Central memory CD8-positive, alpha-beta T cell (primary cell): ENCODE measurements at places on chromosomes 7 and 10.

DNA sequence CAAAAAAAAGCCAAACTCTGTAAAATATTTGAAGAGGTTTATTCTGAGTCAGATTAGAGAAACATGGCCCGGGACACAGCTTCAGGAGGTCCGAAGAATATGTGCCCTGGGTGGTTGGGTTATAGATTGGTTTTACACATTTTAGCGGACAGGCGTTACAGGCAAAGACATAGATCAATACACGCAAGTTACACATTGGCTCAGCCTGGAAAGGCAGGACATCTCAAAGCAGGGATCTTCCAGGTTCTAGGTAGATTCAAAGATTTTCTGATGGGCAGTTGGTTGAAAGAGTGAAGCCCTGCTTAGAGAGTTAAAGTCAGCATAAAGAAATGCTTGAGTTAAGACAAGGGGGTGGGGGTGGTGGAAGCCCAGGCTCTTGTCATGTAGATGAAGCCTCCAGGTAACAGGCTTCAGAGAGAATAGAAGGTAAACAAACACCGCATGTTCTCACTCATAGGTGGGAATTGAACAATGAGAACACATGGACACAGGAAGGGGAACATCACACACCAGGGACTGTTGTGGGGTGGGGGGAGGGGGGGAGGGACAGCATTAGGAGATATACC is 464.3 kb upstream of the ADARB2 start:
- no peak for DNase-seq
- no peaks in the 10 kb centered on the region for H3K4me1 ChIP-seq
- H3K27me3 ChIP-seq: no peaks in the 10 kb centered on the region
- no peaks in the 10 kb centered on the region for H3K36me3 ChIP-seq
- no peak overlapping the region for H3K4me3 ChIP-seq

DNA sequence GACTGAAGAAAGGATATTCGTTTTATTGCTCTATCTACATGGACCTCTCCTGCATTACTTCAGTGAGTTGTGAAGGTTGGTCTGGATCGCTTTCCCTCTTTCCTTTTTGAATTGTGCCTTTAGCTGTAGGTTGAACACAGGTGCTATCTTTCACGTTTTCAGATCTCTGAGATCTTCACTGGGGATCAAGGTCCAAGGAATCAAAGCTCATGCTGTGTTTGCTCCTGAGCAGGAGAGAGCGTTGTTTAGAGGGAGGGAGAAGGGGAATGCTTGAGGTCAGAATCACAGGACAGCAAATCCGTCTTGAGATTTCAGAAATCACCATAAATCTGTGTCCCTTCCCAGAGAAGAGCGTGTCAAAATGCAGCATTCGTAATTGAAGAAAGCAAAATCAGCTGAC is 105.0 kb downstream of the INSYN2A start:
- no peak for DNase-seq
- H3K27me3 ChIP-seq: no peaks in the 10 kb centered on the region
- H3K36me3 ChIP-seq: peaks cover 1% of the 10 kb centered on the region

DNA sequence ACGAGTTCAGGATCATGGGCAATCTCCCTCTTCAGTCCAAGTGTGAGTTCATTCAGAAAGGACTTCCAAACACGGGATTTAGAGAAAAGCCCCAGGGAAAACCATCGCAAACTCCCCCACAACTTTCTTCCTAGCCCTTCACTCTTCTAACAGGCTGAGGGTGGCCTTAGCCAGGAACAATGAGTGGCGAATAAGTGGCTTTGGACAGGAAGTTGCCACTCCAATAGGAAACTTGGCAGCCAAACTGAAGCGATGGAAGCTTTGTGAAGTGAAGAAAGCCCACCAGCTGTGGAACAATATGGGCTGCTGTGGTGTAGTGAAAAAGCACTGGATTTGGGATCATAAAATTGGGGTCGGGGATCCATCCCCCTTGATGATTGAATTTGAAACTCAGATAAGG is 193.2 kb downstream of the TEX36 start:
- no peaks in the 10 kb centered on the region for H3K36me3 ChIP-seq
- no peak for DNase-seq
- H3K4me1 ChIP-seq: no peaks in the 10 kb centered on the region

GRCh38 chr7:98841179-98841997 is 28.4 kb downstream of the TMEM130 start:
- H3K36me3 ChIP-seq: no peaks in the 10 kb centered on the region
- no peak overlapping the region for H3K4me3 ChIP-seq
- peaks cover 21% of the 10 kb centered on the region for H3K27me3 ChIP-seq
- no peak overlapping the region for H3K27ac ChIP-seq
- peak; percentile 70 for DNase-seq

- H3K27me3 ChIP-seq: no peaks in the 10 kb centered on the region
- H3K4me3 ChIP-seq: no peak overlapping the region
- H3K4me1 ChIP-seq: peaks cover 6% of the 10 kb centered on the region
Observed at GRCh38 chr10:102579328-102579727, 65.0 kb upstream of the TRIM8 start.

- no peaks in the 10 kb centered on the region for H3K27me3 ChIP-seq
- H3K36me3 ChIP-seq: no peaks in the 10 kb centered on the region
- H3K4me3 ChIP-seq: no peak overlapping the region
- no peak overlapping the region for H3K27ac ChIP-seq
- no peaks in the 10 kb centered on the region for H3K4me1 ChIP-seq
Observed at GRCh38 chr7:108324053-108325038, 131.9 kb downstream of the NRCAM start.

GRCh38 chr10:84783386-84783785 is 455.0 kb downstream of the CCSER2 start:
- no peak overlapping the region for H3K4me3 ChIP-seq
- H3K27me3 ChIP-seq: peaks cover 14% of the 10 kb centered on the region
- H3K4me1 ChIP-seq: no peaks in the 10 kb centered on the region
- no peak overlapping the region for H3K27ac ChIP-seq
- H3K36me3 ChIP-seq: no peaks in the 10 kb centered on the region
- no peak for DNase-seq

- H3K27me3 ChIP-seq: no peaks in the 10 kb centered on the region
- no peak for DNase-seq
- H3K36me3 ChIP-seq: peaks cover 10% of the 10 kb centered on the region
- peaks cover 59% of the 10 kb centered on the region for H3K4me1 ChIP-seq
Observed at GRCh38 chr10:102775201-102775934, 31.6 kb downstream of the WBP1L start.

- H3K27me3 ChIP-seq: no peaks in the 10 kb centered on the region
- no peaks in the 10 kb centered on the region for H3K4me1 ChIP-seq
- no peak overlapping the region for H3K4me3 ChIP-seq
- DNase-seq: no peak
- no peak overlapping the region for H3K27ac ChIP-seq
Observed at GRCh38 chr7:41054960-41055661, 647.8 kb downstream of the INHBA start.

- H3K4me1 ChIP-seq: no peaks in the 10 kb centered on the region
- no peak for DNase-seq
- peaks cover 30% of the 10 kb centered on the region for H3K27me3 ChIP-seq
- H3K36me3 ChIP-seq: peaks cover 2% of the 10 kb centered on the region
Observed at GRCh38 chr7:29748286-29749099, 57.8 kb upstream of the WIPF3 start.

- no peak overlapping the region for H3K4me3 ChIP-seq
- H3K27ac ChIP-seq: peak overlapping the region; percentile 92
- H3K27me3 ChIP-seq: no peaks in the 10 kb centered on the region
- no peak for DNase-seq
- H3K4me1 ChIP-seq: peaks cover 15% of the 10 kb centered on the region
Observed at GRCh38 chr10:12121673-12122072, 7.8 kb upstream of the SEC61A2 start.

DNA sequence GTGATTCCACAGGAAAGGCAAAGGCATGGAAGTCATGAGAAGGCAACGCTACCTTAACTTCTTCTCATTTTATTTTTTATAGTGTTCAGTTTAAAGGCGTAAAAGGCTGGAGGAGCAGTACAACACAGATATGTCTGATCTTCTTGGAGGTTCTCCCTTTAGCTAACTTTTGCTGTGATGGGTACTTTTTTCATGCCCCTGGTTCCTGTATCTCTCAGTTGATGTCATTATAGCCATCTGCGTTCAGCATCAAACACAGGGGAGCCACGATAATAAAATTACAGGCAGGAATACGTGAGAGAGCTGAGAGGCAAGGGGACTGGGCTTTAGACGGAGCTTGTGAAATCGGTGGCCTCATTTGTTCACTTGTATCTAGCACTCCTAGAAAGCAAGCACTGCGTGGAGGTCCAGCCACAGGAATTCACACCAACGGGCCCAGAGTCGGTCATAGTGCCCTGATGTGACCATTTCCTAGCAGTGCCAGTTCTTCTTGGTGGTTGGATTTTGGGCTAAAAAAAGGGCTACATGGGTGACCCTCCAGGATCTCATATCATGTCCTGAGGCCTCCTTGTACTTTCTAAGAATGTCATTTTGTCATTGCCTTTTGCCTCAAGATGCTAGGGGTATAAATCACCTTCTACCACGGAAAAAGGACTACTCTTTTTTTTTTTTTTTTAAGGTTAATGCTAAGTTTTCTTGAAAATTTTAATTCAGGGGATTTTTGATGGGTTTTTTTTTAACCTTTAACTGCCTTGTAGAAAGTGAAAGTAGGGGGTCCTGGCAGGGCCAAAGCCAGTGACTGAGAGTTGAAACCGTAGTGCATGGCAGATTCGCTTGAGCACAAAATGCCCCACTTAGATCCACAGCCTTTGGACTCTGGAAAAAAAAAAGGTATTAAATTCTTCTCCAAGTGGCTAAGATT is 191.5 kb downstream of the CELF2 start:
- H3K4me1 ChIP-seq: peaks cover 97% of the 10 kb centered on the region
- no peak for DNase-seq
- H3K27ac ChIP-seq: peak overlapping the region; percentile 90
- H3K36me3 ChIP-seq: peaks cover 74% of the 10 kb centered on the region
- H3K27me3 ChIP-seq: no peaks in the 10 kb centered on the region

- DNase-seq: no peak
- no peaks in the 10 kb centered on the region for H3K36me3 ChIP-seq
- H3K27ac ChIP-seq: no peak overlapping the region
- H3K27me3 ChIP-seq: no peaks in the 10 kb centered on the region
- no peak overlapping the region for H3K4me3 ChIP-seq
Observed at GRCh38 chr10:67011981-67012380, 86.1 kb downstream of the LRRTM3 start.

- no peak overlapping the region for H3K27ac ChIP-seq
- no peaks in the 10 kb centered on the region for H3K36me3 ChIP-seq
- H3K27me3 ChIP-seq: peaks cover 34% of the 10 kb centered on the region
- H3K4me3 ChIP-seq: no peak overlapping the region
- no peak for DNase-seq
Observed at GRCh38 chr10:93745408-93746065, 12.2 kb upstream of the LGI1 start.

GRCh38 chr7:5349005-5349380 is 66.2 kb downstream of the SLC29A4 start:
- H3K27me3 ChIP-seq: no peaks in the 10 kb centered on the region
- peaks cover 34% of the 10 kb centered on the region for H3K36me3 ChIP-seq
- no peak for DNase-seq
- H3K4me3 ChIP-seq: no peak overlapping the region
- peaks cover 19% of the 10 kb centered on the region for H3K4me1 ChIP-seq
- no peak overlapping the region for H3K27ac ChIP-seq

DNA sequence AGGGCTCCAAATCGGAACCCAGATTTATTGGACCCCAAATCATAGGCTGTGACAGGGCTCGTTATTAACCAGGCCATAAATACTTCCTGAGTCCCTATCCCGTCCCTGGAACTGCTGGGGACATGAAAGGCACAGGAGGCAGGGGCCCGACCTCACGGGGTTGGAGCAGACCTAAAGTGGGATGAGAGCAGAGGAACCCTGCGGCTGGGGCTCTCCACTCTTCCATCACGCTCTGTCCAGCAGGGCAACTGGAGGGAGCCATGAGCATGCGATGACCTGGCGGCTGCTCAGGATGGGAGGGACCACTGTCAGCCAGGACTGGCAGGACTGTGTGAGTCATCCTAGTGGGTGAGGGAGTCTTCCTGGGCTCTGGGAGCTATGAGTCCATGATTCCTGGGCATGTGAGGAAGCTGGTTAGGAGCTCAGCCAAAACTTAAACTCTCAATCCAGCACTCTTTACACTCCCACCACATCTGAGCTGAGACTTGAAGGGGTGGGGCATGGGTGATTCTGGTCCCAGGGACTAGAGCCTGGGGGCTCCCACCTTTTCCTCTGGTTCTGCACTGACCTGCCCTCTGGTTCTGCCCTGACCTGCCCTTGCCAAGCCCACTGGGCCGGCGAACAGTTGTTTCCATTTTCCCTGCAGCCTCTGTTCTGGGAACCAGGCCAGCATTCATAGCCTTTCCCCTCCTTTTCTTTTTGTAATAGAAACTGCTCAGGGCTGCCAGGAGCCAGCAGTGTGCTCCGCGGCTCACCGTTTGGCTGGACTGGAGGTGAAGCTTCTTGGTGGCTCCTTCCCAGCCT is 47.1 kb downstream of the SYPL1 start:
- H3K4me3 ChIP-seq: no peak overlapping the region
- H3K36me3 ChIP-seq: no peaks in the 10 kb centered on the region
- H3K4me1 ChIP-seq: peaks cover 5% of the 10 kb centered on the region
- no peak overlapping the region for H3K27ac ChIP-seq
- no peaks in the 10 kb centered on the region for H3K27me3 ChIP-seq
